ENCODE measurements at places on chromosomes 16 and 17.

- DNase-seq = no peak
These were observed 119.0 kb downstream of the SPECC1 start for GRCh38 chr17:20128036-20128667.

DNA sequence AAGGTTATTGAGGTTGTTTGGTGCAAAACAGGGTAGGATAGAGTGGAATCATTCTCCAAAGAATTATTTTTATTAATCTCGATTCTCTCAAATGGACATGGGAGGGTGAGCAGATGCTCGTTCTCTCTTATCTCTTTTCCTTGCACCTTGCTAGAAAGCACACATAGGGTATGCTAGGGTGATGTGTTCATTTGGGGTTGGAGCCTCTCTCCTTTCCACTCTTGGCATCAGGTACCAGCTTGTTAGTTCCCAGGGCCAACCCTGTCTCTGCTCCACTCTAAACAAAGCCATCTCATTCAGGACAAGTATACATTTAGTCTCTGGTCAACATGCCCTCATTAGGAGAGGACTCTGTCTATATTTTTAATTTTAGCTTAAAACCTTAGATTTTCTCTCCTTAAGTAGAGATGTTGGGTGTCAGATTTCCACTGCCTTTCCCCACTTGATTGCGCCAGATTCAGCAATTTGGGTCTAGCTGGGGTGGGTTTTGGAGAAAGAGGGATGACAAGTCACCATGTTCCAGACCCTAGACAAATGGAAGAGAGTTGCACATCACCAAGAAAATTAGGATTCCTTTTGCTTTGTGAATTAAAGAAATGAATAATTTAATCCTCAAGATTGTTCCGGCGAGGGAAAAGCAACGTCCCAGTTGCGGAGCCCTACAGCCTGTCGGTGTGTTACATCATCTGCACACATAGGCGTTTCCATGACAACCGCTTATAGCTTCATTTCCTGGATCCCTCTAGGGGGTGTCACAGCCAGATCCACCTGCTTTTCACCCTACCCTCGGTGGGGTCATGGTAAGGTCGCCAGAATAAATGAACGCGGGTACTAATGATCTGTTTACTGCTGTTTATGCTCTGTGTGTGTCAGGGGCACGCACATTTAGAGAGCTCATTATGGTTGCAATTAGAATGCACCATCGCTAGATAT is 41.6 kb downstream of the SNX11 start:
- DNase-seq = no peak

GRCh38 chr16:67184453-67184994 is 761 bp upstream of the MATCAP1 start:
- DNase-seq = no peak

DNA sequence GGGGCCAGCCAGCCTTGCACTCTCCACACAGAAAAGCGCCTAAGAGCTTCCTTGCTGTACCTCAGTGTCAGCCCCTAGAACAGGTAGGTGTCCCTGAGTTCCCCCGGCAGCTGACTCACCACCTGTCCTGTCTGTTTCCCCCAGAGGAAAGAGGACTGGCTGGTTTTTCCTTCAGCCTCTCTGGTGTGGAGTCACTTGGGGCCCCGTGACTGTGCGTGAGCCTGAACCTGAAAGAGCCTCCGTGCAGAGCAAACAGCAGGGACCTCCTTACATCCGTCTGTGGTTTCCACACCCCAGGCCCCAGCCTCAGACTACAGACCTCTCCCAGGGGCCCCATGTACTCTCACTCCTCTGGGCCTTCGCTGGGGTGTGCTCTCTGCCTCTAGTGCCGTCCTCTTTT is 87.8 kb downstream of the GNAO1 start:
- peak; percentile 26 for DNase-seq

DNA sequence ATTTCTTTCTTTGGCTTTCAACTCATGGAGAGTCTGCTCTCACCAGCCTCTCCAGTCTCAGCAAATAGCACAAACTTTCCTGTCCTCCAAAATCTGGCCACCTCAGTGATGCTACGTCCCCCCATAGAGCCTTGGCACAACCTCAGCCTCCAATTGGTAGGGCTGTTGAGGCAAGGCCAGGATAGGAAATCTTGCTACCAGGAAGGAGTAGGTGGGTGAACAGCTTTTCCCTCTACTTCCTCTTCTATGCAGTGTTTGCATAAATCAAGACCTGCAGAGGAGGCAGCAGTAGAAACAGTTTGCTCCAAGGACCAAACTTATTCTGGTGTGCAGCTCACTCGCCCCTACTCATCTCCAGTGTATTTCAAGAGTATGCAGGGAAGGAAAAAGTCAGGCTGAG is 701 bp upstream of the DPEP2 start:
- no peak for DNase-seq

DNA sequence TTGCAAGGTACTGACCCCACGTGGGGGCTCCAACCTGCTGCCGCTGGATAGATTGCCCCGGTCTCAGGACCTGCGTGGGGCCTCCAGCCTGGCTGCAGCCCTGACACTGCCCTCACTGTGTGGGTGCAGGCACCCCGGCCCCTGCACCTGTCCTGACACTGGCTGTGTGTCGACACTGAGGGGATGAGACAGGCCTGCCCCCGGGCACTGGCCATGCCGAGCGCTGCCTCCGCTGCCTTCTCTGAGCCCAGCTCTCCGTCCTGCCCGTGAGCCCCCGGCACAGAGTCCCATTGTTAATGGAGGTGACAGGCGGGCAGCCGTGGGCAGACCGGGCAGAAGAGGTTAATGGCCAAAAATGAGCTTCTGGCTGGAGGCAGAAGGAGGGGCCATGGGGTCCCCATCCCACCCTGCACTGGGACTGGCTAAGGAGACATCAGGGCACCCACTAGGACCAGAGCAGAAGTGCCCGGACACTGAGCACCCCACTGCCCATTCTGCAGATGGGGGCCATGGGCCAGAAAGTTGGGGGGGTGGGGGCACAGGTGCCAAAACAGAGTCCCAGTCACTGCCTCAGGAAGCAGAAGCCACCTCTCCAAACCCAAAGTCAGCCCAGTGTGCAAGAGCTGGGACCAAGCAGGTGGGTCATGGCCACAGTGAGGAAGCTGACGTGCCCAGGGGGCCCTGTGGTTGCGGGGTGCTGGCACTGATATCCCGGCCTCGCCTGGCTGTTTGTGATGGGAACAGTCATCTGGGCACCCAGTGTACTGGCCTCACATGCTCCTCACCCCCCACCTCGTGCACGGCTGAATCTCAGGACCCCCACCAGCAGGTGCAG is 2.5 kb upstream of the PRR35 start:
- DNase-seq = no peak

DNA sequence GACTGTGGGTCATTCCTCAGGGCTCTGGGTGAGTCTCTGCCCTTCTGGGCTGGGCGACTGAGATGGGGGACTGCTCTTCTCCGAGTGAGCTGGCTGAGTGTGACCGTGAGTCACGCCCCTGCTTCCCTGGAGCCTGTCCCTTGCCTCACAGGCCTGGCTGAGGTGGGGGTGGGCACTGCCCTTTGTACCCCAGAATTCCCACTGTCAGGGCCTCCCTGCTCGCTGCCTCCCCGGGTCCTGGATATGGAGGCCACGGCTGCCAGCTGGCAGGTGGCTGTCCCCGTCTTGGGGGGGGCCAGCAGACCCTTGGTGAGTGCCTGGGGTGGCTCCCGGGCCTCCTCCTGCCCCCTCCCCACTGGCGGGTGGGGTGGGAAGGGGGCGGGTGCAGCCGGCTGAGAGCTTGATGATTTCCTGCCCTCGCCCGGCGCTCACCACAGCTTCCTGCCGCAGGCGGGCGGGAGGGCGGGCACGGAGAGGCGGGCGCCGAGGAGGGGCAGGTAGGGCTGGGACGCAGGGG is at the start of gene LAT:
LAT (plus strand) TSS at position 434 of the 517 bp plus-strand sequence. CDS start 366 bp downstream, outside the sequence.
- peak; percentile 69 for DNase-seq

GRCh38 chr17:43662413-43663141 is 855 bp upstream of the MEOX1 start:
- DNase-seq = no peak

GRCh38 chr17:29140631-29141513 is 39.3 kb downstream of the MYO18A start:
- no peak for DNase-seq

GRCh38 chr16:26583803-26584202 is 482.9 kb upstream of the C16orf82 start:
- no peak for DNase-seq
